RKO (cell line): ENCODE measurements at places on chromosomes 2 and 18.

DNA sequence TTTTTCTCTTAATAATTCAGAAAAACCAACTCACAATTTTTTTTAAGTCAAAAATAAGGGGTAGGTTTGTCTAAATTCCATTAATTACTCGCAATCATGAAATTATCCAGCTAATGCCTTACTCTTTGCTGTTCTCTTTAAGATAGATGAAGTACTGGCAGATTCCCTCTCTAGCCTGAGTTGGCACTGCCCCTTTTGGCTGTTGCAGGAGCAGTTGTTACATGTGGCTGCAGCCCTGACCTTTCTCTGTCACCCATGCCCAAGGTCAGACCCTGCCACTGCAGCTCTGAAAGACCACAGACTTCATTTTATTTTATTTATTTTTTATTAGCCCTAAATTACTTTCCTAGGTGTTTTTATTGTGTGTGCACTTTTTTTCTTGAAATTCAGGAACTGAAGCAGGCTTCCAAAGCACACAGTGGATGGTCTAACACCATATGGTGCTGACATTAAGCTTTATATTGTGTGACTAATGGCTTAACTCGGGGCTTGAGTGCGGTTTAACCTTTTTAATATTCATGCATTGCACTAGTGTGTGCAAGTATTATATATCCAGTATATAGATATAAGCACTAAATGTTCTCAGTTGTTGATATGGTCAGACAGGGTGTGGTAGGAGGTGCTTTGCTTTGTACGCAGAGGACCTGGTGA, 313.0 kb downstream of the CDH2 start:
- DNase-seq: no peak

DNA sequence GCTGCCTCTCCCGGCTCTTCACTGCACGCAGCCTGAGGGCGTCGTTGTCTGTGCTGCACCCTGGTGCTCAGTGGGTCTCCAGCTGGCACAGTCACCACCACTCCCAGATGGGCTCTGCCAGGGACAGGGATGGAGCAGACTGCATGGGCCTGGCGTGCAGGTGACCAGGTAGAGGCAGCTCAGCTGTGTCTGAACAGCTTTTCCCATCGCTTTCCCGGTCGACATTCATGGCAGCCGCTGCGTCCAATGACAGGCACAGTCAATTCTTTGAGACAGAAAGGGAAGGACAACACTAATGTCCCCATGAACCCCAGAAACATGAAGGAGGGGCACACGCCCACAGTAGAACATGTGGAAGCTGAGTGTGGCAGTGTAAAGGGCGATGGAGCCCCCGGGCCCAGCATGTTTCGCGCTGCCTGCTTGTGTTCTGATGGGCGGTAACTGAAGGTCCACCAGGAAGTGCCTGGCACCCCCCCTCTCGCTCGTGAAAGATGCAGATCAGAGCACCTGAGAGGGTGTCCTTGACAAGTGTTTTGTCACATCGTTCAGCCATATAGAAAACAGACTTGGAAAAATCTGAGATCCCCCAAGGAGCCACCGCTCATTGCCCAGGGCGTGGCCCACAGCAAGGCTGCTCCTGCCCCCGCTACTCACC, 122.4 kb downstream of the NFATC1 start:
- no peak for DNase-seq

DNA sequence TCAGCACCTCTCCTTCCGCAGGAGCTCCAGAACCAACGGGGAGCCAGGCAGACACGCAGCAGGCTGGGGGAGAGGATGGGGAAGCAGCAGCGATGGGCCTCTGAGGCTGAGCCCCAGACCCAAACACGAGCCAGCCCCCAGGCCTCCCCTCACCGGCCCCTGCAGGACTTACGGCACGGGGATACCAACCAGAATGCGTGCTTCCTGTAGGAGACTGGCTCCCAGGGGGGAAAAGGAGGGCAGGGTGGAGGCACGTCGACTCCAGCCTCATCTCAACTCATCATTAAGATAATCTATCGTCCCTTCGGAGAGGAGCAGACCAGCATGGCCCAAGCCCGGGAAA, 495.1 kb upstream of the MYT1L start:
- no peak for DNase-seq

- peak; percentile 12 for DNase-seq
These were observed 351.0 kb downstream of the PIK3C3 start for GRCh38 chr18:42305869-42306593.

- DNase-seq: no peak
These were observed 107.2 kb downstream of the SOX11 start for GRCh38 chr2:5799348-5799747.

- DNase-seq: no peak
These were observed 36.4 kb downstream of the EMILIN2 start for GRCh38 chr18:2883076-2883735.

DNA sequence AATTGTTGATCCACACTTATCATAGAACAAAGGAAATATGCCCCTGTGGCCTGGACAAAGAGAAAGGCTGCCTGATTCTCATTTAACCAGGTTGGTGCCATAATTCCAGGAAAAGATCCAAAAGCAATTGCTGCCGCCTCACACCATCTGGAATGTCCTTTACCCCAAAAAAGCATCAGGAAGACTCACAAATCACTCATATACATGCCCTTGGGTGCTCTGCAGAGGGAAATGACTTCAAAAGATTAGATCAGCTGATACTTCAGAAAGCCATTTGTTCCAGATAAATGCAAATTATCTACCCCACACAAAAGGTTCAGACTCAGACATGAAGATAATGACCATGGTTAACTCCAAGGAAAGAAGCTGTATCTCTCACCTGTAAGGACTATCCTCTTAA, 285.8 kb downstream of the C1D start:
- DNase-seq: no peak

GRCh38 chr2:224027931-224028330, 11.2 kb downstream of the SERPINE2 start:
- no peak for DNase-seq
